ENCODE measurements at places on chromosomes 7 and 10.

DNA sequence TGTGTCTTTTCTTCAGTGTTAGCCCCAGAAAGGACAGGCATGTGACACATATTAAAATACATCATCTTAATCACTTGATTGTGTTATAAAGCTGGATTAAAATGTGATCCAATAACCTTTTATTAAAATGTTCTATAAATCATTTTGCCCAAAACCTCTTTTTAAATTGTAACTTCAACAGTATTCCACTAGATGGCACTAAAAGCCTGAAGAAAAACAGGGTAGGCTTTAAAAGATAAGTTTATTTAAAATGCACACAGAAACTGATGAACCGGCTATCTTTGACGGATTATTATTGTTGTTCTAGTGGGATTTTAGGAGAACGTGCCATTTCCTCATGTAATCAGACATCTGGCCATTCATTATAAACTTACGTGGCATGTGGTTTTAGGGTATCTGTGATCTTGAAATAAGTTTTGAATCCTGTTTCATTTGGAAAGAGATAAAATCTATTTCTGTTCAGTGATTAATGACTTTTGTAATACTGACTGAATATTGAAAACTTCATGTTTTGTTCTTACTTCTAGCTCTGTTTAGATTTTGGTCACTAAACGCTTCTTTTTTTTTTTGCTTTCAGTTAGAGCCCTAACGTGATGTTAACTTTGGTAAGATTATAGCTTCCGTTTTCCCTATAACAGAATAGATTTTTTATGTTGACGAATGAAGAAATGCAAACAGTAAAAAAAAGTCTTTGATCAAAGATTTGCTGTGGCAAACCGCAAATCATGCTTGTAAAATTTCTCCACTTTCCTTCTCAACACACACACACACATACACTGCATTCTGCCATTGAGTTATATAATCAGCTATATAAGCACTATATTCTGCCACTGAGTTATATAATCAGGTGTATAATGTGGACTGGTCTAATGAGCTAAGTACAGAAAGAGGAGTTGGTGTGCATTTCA, 13.6 kb downstream of the VPS50 start:
- DNase-seq = no peak

- DNase-seq = no peak
Measured at GRCh38 chr10:95097805-95098204, 28.5 kb upstream of the CYP2C8 start.

DNA sequence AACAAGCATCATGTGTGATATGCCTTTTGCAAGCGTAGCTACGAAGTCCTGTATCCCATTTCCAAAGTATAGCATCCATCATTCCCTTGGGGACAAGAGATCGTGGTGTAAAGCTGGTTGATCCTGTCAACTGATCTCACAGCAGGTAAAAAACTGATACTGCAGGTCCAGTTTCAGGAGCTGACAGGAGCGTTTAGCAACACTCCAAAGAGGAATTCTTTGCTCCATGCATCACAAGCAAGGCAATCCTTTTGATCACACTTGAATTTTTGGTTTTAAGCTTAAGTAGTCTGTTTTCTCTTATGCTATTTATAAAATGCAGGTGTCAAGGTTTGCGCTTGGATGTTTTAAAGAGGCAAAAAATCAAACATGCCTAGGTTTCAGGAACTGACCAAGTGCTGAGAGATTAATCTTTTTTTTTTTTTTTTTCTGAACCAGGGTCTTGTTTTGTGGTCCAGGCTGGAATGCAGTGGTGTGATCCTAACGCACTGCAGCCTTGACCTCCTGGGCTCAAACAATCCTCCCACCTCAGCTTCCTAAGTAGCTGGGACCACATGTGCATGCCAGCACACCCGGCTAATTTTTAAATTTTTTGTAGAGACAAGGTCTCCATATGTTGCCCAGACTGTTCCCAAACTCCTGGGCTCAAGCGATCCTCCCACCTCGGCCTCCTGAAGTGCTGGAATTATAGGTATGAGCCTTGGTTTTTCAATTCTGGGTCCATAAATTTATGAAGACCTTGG, 1.8 kb upstream of the ZDHHC4 start:
- no peak for DNase-seq

- no peak for DNase-seq
Measured at GRCh38 chr7:14321947-14322346, 332.5 kb upstream of the ETV1 start.

DNA sequence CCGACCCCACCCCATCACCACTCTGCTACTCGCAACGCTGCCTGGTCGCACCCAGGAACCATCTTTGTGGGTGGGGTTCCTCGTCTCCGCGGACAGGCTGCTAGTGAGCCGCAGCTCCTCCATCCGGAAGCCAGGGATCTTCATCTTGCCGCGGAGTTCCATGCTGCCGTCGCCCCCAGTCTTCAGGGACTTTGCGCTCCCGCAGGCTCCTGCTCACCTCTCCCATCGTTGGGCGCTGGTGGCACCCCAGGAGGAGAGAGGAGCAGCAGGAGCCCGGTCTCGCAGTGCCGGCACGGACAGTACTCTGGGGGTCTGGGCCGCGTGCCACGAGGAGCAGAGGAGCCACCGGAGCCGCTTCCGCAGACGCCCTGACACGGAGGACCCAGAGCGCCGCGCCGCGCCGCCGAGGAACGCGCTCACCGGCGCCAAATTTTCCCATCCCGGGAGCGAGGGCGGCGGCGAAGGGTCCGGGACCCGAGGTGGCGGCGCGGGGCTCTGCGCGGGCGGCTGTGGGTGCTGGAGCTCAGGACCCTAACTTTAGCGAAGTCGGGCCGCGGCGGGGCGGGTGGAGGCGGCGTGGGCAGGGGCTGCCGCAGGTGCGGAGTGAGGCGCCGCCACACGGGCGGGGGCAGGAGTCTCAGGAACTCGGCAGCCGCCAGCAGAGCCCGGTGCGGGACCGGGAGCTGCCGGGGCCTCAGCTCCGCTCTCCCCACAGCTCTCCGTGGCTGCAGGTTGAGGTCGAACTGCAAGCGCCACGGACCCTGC, 750.1 kb upstream of the SORCS1 start:
- no peak for DNase-seq

All from GM18507 (cell line).